ENCODE measurements at places on chromosomes 7 and 10.

- no peak for DNase-seq
Observed at GRCh38 chr10:28397229-28397628, 94.4 kb upstream of the MPP7 start.

DNA sequence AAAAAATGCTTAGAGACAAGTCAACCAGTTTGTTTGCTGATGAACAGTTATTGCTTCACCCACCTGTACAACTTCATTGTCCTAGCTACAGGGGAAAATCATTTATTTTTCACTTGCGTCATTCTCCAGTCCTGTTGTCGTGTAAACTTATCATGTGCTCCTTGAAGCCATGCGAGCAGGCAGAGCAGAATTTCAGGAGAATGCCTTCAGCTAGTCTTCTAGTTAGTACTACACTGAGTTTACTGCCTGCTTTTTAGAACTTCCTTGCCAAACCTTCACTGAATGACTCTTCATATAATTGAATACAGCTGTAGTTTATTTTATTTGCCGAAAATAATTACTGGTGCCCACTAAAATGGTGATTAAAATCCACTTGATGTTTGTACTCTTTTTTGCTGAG lies 15.6 kb downstream of the RPA3 start:
- DNase-seq = no peak

GRCh38 chr10:18140149-18140956 lies at the start of gene CACNB2:
CACNB2 (plus strand) TSS chr10:18140424.
- DNase-seq = no peak

DNA sequence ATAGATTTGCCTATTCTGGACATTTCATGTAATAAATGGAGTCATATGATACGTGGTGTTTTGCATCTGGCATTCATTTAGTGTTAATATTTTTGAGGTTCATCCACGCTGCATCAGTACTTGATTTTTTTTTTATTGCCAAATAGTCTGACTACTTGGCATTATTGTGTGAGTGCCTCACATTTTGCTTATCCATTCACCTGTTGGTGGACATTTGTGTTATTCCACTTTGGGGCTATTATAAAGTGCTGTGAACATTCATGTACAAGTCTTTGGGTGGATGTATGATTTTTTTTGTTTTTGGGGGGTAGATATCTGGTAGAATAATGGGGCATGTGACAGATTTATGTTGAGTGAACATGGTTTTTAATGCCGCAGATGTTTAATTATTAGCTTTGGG lies 19.7 kb downstream of the CUL1 start:
- no peak for DNase-seq

DNA sequence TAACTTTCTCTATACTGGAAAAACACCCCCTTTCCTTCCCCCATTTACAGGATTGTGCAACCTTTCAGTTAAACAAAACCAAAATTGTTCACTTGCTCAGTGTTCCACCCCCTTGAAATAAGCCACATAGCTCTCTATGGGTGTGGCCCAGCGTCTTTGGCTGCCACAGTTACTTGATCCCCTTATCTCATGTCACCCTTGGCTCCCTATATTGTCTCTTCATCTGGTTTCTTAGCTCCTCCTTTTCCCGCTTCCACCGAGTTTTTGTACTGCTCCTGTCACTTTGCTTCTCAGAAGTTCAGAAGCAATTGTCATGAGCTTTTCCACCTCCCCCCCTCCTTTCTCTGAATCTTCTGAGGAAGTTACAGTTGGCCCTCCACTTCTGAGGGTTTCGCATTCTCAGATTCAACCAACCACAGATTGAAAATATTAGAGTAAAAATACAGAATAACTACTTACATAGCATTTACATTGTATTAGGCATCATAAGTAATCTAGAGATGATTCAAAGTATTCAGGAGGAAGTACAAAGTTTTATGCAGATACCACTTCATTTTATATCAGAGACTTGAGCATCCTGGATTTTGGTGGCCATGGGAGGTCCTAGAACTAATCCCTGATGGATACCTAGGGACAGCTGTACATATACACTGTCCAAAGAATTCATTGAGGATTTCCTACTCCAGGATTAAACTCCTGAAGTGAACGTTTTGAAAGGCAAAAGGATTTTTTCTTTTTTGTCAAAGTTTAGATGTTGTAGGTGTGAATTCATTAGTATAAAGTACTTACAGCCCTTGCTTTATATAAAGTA lies 60.4 kb downstream of the ADD3 start:
- DNase-seq = peak; percentile 13

DNA sequence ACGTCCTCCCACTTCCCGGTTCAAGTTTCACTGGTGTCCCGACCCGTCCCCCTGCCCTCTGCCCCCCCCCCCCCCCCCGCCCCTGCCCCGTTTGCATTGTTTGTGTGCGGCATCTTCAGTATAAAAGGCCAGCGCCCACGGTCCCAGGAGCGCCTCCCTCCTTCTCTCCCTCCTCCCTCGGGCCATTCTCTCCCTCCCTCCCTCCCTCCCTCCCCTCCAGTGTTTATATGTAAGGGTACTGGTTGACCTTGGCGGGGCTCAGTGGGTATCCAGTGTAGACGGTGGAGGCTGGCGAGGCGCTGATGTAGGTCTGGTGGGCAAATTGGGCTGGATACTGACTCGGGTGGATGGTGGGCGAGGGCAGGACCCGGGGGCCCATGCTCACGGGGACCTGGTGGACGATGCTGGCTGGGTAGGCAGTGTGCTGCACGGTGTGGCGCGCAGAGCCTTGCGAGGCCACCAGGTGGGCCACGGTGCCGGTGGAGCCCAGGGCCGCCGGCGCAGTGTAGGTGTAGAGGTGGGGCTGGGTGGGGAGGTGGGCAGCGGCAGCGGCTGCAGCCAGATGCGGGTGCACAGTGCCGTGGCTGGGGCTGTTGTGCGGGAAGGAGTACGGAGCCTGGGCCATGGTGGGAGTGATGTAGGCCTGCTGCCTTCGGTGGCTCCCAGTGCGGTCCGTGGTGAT lies 49.4 kb downstream of the CLEC2L start:
- no peak for DNase-seq

DNA sequence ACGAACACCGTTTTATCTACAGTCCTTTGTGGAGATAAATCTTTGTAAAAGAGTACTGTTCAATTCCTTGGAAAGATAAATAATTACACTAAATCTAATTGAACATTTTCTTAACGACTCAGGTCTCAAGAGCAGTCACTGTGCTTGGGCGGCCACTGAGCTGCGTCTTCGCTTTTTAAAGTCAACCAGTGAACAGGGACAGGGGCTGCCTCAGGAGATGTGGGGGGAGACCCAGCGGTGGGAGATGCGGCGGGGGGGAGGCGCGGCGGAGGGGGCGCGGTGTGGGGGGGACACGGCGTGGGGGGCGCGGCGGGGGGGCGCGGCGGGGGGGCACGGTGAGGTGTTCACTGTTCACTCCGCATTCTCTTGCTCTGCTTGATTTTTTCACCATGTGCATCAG lies 39.8 kb downstream of the CAMK2B start:
- no peak for DNase-seq

DNA sequence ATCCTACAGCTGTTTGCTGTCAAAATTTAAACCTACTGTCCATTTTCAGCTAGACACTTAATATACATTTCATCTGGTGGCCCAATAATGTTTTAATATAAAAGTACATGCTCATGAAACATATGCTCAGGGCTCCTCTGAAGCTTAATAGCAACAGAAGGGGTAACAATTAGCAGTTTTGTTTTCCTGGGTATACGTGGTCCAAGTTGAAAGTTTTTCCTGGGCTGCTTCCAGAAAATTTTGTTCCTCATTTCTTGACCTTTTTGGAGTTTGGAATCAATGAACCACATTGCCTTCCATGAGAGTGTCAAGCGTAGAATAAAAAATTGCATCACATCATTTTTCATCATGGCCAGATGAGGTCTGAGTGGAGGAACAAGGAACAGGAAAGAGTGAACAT lies 537.3 kb upstream of the MGMT start:
- no peak for DNase-seq

GRCh38 chr7:86939197-86939814 lies 120.1 kb downstream of the ELAPOR2 start:
- no peak for DNase-seq

- DNase-seq = no peak
Observed at GRCh38 chr10:16653224-16653623, 131.5 kb upstream of the C1QL3 start.

DNA sequence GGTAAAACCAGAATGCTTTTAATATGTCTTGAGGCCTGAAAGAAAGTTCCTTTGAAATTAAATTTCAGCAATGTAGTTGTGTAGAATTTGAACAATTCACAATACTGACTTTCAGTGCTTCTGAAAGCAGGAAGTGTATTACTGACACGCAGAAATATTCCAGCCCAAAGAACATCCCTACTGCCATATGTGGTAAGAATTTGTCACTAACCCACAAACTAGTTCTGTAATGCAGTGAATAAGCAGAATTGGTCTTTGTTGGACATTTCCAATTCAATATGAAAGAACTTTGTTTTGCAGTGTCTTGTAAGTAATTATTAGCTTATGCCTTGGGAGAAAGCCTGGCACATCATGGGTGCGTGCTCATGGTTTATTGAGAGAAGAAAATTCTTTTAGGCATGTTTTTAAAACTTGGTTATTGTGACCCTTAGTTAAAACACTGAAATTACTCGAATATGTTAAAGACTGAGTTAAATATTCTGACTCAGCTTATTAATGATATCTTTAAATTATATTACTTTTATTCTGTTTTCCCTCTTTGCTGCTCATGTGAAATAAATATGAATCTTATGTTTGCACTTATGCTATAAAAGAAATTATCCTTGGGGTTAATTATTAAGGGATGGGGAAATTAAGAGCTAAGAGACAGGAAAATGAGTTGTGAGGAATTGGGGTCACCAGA lies 33.4 kb downstream of the PTPN12 start:
- DNase-seq = no peak

- no peak for DNase-seq
Observed at GRCh38 chr7:12709726-12710502, 22.5 kb downstream of the ARL4A start.

DNA sequence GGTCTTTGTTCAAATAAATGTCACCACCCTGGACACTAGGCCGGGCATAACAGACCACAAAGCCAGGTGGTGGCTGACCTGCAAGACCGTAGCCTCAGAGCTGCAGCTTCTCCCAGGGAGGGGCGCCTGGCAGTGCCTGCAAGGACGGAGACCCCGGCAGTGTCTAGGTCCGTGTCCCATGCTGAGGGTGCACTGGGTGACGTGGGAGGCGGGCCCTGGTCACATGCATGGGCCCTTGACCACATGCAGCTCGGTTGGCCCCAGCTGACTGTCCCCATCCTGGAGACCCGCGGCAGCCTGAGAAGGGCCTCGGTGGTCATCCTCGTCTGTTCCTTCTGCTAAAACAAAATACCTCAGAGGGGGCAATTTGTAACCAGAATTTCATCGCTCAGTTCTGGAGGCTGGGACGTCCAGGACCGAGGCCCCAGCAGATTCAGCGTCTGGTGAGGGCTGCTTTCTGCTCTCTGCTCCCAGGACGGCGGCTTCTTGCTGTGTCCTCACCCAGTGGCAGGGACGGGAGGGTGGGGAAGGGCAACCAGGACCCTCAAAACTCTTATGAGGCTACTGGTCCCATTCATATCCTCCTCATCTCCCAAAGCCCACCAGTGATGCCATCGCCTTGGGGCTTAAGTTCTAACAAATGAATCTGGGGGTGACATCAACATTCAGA lies 36.8 kb downstream of the PWWP2B start:
- DNase-seq = no peak

GRCh38 chr10:74213571-74214162 lies 62.6 kb downstream of the ADK start:
- no peak for DNase-seq

- no peak for DNase-seq
Observed at GRCh38 chr7:94655126-94655847, 646 bp downstream of the SGCE start.

- DNase-seq = no peak
Observed at GRCh38 chr7:131642429-131642828, 86.0 kb upstream of the PODXL start.

- no peak for DNase-seq
Observed at GRCh38 chr7:73451780-73452398, 18.3 kb downstream of the FZD9 start.

- no peak for DNase-seq
Observed at GRCh38 chr7:81416659-81417058, 353.2 kb downstream of the HGF start.

GRCh38 chr7:36440880-36441279 lies 51.2 kb downstream of the ANLN start:
- DNase-seq = no peak

DNA sequence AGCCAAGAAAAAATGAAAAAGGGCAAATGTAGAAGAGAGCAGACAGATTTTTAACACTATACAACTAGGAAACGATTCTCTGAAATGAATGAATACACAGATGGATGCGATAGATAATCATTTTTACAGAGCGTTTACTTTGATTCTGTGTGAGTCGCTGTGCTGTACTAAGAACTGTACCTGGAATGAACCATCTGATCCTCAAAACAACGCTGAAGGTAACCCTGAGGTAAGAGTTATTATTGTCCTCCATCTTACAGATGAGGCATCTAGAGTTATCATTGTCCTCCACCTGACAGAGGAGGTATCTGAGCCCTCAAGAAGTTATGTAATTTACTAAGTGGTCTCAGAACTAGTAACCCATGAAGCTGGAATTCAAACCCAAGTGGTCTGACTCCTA lies 80.2 kb downstream of the CHCHD3 start:
- DNase-seq = no peak

DNA sequence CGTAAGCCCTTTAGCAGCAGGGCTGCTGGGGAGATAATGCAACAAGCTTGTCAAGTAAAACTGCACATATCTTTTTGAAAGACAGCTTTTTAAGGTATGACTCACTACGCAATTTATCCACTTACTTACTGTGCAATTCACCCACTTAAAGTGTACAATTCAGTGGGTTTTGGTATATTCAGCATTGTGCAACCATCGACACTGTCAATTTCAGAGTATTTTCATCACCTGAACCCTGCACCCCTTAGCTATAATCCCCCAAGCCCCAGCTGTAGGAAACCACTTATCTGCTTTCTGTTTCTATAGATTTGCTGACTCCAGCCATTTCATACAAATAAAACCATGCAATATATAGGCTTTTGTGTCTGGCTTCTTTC lies 168.0 kb downstream of the PTPN20 start:
- no peak for DNase-seq

GRCh38 chr10:97612386-97612785 lies 20.9 kb downstream of the MORN4 start:
- no peak for DNase-seq

DNA sequence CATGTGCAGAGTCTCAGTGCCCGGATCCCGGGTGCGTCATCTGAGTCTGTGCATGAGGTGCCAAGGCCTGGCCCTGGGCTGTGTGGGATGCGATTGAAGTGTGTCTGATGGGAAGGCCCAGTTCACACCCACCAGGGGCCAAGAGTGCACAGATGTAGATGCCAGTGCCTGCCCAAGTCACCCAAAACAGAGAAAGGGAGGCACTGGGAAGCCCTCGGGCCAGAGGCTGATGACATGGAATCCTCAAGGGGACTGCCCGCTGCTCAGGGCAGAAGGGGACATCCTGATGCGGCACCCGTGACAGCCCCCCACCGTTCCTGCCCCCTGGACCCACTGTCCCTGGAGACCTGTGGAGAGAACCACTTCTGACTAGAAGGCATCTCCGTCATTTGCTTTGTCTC lies 72.2 kb upstream of the ZNF479 start:
- DNase-seq = no peak

Measured in stimulated activated CD8-positive, alpha-beta memory T cell treated with anti-CD3 and anti-CD28 coated beads, Interleukin-7, amount 100 ng/mL, for 1 hour (primary cell).